ENCODE measurements at places on chromosomes 11 and 22. TPM values are rescaled to one million over a fixed set of nuclear protein-coding genes. Genes with fewer than 3 reads are reported as not detected.

The CCDC81 gene
- 0.73 TPM for total RNA-seq

The NFRKB gene
- 25.1 TPM for total RNA-seq

The MFNG gene
- total RNA-seq: not detected

The SPDYC gene
- total RNA-seq: not detected

The RASD2 gene
- total RNA-seq: 0.36 TPM

The OR5A1 gene
- total RNA-seq: not detected

The CCDC87 gene
- total RNA-seq: 0.69 TPM

The DDIAS gene
- total RNA-seq: 17.6 TPM

The ARVCF gene
- total RNA-seq: 3.9 TPM

The OR56A1 gene
- total RNA-seq: not detected

The APOA4 gene
- not detected for total RNA-seq

The TMEM126A gene
- 57.4 TPM for total RNA-seq

The TRAPPC4 gene
- 96.2 TPM for total RNA-seq

The GAS2L1 gene
- total RNA-seq: 17.6 TPM

The INS gene
- not detected for total RNA-seq

The INPP5J gene
- total RNA-seq: not detected

The POGLUT3 gene
- 29.8 TPM for total RNA-seq

The TTLL1 gene
- 16.7 TPM for total RNA-seq

The APLNR gene
- not detected for total RNA-seq

The AGBL2 gene
- 1.9 TPM for total RNA-seq

The GSTT2 gene
- total RNA-seq: not detected

The LRRC4C gene
- total RNA-seq: not detected

The RAB30 gene
- total RNA-seq: 17.2 TPM

All from melanocyte of skin (primary cell).